ENCODE measurements at places on chromosomes 4 and X.

DNA sequence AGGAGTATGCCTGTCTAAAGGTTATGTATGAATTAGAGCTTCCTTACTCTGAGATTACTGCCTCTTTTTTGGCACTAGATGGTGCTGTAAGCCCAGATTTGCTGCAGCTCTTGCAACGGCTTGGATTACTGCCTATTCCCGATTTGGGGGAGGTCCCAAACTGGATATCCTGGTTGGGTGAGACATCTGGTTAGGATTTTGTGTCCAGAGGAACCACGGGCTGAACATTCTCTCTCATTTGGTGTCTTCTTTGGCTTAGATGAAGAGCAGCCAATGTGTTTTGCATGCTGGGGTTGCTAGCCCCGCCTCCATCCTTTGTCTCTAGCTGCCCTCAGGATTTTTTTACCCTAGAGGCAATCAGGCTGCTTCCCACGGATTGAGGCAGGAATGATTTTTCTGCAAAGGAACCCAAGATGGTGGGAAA, 31.9 kb downstream of the F8A1 start:
- peak; percentile 78 for DNase-seq

DNA sequence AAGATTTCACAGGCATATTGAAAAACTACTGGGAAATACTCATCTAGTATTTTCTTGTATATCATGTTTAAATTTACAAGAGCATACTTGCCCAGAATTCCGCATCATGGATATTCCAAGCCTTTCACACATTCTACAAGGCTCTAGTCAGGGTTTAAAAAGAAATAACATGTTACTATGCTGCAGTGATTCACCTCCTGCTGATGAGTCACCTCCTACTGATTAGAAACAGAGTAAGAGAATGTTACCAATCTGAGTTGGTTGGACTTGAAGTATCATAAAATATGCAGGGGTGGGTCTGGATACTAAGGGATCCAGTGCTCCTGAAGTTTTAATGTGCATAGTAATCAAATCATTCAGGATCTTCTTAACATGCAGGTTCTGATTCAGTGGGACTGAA, 192.0 kb upstream of the ANK2 start:
- DNase-seq, result peak; percentile 72

GRCh38 chrX:133709501-133709900, 275.9 kb downstream of the GPC3 start:
- DNase-seq, result no peak

- no peak for DNase-seq
Measured at GRCh38 chr4:169530048-169530447, 82.3 kb downstream of the NEK1 start.

DNA sequence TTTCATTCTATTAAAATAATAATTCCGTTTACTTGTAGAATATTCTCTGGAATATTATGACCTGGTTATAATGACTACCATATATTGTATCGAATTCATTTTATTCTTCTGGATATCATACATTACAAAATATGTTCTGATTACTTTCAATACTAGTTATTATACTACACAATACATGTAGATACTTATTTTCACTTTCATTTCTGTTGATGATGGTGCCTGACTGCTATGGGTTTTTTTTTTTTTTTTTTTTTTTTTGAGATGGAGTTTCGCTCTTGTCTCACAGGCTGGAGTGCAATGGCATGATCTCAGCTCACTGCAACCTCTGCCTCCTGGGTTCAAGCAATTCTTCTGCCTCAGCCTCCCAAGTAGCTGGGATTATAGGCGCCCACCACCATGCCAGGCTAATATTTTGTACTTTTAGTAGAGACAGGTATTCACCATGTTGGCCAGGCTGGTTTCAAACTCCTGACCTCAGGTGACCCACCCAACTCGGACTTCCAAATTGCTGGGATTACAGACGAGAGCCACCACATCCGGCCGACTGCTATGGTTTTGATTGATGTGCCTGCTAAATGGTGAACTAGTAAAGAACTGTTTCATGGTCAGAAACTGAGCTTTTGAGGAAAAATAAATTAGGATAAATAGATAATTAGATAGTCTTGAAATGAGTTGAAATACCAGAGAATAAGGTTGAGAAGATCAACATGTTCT, 39.5 kb downstream of the PCDH10 start:
- no peak for DNase-seq

GRCh38 chr4:152668338-152668964, 11.3 kb downstream of the TMEM154 start:
- no peak for DNase-seq

DNA sequence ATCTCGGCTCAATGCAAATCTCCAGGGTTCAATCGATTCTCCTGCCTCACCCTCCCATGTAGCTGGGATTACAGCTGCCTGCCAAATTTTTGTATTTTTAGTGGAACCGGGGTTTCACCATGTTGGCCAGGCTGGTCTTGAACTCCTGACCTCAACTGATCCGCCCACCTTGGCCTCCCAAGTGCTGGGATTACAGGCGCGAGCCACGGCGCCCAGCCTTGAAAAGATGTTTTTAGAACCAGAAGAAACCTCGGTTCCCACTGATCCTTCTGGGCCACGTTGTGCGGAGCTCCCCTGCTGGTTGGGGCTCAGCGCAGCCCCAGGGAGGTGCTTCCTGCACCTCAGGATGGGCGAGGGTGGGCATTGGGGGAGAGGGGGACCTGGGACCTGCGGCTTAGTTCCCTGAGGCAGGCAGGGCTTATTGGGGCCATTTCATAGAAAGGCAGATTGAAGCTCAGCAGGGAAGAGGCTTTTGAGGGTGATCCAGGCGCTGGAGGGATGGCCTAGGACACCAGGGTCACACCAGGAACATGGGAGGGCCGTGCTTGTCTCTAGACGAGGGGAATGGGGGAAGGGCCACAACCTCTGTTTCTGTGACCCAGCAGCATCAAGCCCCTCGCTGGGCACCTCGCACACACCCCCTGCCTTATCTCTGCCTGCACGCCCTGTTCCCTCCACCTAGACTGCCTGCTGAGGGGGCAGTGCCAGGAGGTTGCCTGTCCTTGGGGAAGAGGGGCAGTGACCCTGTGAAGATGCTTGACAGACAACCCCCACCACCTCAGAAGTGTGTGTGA, 6.3 kb upstream of the ADD1 start:
- DNase-seq, result no peak

DNA sequence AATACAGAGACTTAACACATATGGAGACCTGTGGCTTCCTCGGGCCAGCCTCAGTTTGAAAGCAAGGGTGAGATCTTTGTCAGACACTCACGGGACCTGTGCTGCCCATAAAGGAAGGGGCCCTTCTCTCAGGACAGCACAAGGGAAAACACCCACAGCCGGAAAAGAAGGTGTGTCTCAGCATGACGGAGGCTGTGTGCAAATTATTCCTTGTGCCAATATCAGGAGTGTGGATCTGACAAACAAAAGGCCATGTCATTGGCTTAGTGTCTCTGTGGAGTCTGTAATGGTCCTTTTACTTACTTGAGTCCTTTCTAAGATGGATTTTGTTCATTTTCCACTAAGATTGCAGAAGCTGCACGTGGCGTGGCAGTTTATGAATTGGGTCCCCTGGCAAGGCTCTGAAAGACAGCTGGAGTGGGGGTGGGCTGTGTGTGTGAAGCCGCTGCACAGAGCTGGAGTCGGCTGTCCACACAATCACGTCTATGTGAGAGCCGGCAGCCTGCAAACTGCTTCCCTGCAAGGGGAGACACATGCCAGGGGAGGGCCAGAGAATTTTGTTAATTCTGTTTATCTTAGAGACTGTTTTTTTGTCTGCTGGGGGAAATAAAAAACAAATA, 1.9 kb downstream of the ENPP6 start:
- DNase-seq, result no peak

DNA sequence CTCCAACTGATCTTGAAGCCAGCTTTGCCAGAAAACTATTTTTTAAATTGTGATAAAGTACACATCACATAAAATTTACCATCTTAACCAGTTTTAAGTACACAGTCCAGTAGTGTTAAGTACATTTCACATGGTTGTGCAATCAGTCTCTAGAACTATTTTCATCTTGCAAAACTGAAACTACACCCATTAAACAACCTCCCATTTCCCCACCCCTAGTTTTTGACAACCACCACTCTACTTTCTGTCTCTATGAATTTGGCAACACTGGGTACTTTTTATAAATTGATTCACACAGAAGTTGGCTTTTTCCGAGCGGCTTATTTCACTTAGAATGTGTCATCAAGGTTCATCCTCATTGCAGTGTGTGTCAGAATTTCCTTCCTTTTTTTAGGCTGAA, 31.0 kb downstream of the TRPC5 start:
- DNase-seq, result no peak

All from fibroblast of the conjunctiva (primary cell).